ENCODE measurements at places on chromosomes 5 and 9.

DNA sequence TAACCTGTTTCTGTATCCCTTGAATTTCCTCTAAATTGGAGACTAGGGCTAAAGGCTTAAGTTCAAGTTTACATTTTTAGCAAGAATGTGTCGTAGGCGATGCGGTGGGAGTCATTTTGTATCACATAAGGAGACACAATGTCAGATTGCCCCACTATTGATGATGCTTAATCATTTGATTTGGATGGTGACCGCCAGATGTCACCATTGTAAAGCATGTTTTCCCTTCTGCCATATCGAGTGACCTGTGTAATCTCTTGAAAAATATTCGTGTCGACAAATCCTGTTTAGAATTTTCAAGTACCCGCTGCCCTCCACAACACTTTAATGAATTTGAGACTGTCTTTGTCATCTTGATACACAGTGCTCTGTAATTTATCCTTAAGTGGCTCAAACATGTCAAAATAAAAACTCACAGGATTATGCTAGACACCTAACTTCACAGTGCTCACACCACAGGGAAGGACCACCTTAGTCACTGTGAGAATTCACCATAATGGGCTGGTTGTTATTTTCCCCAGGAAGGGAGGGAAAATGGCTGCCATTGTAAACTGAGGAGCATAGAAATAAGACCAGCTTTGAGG is 34.5 kb upstream of the SLC46A2 start:
- DNase-seq, result peak; percentile 13

DNA sequence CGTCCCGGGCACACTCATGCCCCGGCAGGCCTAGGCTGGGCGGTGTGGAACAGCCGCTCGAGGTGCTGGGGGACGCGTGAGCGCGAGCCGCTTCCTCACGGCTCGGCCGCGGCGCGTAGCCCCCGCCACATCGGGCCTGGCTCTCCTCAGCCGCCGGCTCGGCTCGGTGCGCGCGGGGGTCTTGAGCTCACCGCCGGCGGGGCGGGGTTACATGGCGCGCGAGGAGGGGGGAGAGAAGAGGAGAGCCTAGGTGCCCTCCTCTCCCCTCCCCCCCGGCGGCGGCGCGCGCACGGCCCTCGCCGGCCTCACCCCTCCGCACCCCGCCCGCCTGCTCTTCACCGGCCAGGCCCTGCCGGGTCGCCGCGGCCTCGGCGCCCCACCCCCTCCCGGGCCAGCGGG is 7.7 kb downstream of the RANBP6 start:
- DNase-seq, result peak; percentile 65

GRCh38 chr9:92035146-92035545 is 80.1 kb downstream of the SPTLC1 start:
- peak; percentile 28 for DNase-seq

GRCh38 chr5:135384898-135385297 is 14.1 kb downstream of the MACROH2A1 start:
- DNase-seq, result no peak

Measured in astrocyte of the spinal cord (primary cell).